SJCRH30 (cell line): ENCODE measurements at places on chromosomes 6 and 20. TPM values are rescaled to one million over a fixed set of nuclear protein-coding genes. Genes with fewer than 3 reads are reported as not detected.
A peak's percentile ranks its signal among the peaks of the same experiment; 100 is the strongest.

DNA sequence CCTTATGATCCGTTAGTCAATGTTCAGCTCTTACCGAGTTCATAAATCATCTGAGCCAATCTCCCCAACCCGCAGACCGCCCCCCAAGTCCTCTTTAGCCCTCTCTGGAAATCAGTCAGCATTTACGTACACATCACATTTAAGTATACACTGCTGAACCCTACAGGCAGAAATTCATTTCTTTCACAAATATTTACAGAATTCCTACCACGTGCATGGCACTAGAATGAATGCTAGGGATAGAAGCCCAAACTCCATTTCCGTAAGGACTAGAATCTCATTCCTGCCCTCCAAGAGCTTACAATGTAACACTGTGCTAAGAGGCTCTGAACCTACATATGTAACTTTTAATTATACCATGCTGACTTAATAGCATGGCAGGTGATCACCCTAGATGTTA is 1.8 kb downstream of the OSER1 start:
- peaks cover 11% of the 10 kb centered on the region for H3K36me3 ChIP-seq
- H3K4me3 ChIP-seq = peak overlapping the region; percentile 89
- H3K27ac ChIP-seq = no peak overlapping the region
- no peaks in the 10 kb centered on the region for H3K27me3 ChIP-seq
- DNase-seq = no peak

- no peak for DNase-seq
- no peak overlapping the region for H3K27ac ChIP-seq
- peaks cover 12% of the 10 kb centered on the region for H3K27me3 ChIP-seq
- no peaks in the 10 kb centered on the region for H3K4me1 ChIP-seq
- no peaks in the 10 kb centered on the region for H3K36me3 ChIP-seq
- no peak overlapping the region for H3K4me3 ChIP-seq
Measured at GRCh38 chr6:168735268-168735949, 294.4 kb downstream of the SMOC2 start.

DNA sequence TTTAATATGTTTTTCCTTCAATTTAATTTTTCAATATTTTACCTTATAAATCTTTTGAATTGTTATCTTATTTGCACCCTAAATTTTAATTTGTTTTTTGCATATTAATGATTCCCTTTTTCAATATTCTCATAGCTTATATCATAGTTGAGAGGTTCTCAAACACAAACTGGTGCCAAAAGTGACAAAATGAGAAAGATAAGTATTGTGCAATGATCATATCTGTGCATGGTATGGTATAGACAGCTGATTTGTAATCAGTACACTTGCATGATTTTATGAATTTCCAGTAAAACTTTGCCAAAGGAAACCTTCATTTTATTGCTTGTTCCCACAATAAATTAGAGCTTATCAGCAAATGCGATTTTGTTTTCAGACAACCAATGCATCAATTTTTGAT is 161.0 kb upstream of the HDAC2 start:
- H3K27ac ChIP-seq = no peak overlapping the region
- H3K27me3 ChIP-seq = no peaks in the 10 kb centered on the region
- H3K4me3 ChIP-seq = no peak overlapping the region
- DNase-seq = no peak
- H3K36me3 ChIP-seq = no peaks in the 10 kb centered on the region

DNA sequence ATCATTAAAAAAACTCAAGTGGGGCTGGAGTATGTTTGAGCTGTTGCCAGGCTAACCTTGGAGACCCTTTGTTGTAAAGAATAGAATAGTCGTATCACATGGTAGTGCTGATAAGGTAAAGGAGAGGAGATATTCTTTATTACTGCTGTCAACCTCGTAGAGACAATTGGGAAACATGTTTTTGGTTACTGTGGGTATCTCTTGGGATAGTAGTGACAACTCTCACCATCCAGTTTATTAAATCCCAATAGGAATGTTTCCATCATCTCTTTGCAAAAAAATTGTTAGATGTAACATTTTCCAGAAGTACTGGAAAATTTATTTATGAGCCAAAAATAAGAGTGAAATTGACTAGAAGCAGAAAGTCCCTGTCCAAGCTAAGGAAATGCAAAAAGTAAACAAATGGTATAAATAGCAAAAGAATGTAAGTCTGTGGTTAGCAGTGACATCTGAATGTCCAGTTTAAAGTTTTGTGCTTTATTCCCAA is 829.3 kb upstream of the CITED2 start:
- H3K27ac ChIP-seq = no peak overlapping the region
- peaks cover 15% of the 10 kb centered on the region for H3K4me1 ChIP-seq
- no peak overlapping the region for H3K4me3 ChIP-seq
- H3K36me3 ChIP-seq = no peaks in the 10 kb centered on the region

- H3K27ac ChIP-seq = no peak overlapping the region
- H3K27me3 ChIP-seq = no peaks in the 10 kb centered on the region
- peaks cover 9% of the 10 kb centered on the region for H3K36me3 ChIP-seq
- peaks cover 34% of the 10 kb centered on the region for H3K4me1 ChIP-seq
Measured at GRCh38 chr20:41047975-41048305, 19.3 kb downstream of the TOP1 start.

DNA sequence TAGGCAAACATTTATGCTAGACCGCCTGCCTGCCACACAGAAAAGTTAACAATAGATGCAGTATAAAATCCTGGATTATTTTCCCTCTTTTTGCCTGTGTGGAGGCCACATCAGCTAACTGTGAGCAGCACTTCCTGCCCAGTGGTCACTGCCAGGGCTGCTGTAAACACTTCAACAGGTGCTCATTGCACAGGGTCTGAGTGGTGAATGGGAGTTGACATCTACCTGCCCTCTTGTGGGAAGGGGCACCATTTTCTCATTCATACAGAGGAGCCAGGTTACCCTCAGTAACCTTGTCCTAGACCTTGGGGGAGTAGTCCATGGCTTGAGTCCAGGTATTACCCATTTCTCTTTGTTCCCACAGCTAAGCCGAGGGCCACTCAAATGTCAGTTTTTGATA is 235.3 kb downstream of the TMEM242 start:
- peaks cover 4% of the 10 kb centered on the region for H3K36me3 ChIP-seq
- no peak overlapping the region for H3K4me3 ChIP-seq
- H3K4me1 ChIP-seq = peaks cover 13% of the 10 kb centered on the region
- peak; percentile 10 for DNase-seq

DNA sequence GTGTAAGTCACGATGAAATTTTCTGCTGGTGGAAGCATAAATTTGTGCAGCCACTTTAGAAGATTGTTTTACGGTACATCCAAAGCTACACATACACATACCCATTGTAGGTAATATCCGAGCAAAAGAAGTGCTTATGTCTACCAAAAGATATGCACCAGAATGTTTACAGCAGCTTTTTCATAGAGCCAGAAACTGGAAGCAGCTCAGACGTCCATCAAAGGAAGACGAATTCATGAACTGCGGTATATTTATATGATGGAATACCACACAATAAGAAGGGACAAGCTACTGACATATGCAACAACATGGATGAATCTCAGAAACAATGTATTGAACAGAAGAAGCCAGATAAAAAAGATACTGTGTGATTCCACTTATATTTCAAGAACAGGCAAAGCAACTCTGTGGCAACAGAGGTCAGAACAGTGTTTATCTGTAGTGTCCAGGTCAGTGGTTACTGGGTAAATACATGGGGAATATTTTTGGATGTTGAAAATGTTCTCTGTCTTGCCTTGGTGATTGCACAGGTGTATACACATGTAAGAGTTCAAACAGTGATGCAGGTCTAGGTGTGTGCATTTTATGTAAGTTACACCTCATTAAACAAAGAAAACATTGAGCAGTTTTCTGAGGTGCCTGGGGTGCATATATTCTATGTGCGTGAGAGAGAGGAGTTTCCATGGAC is 51.9 kb upstream of the EXOC2 start:
- H3K27ac ChIP-seq = no peak overlapping the region
- no peak for DNase-seq
- H3K4me3 ChIP-seq = no peak overlapping the region
- H3K4me1 ChIP-seq = no peaks in the 10 kb centered on the region
- H3K27me3 ChIP-seq = no peaks in the 10 kb centered on the region
- H3K36me3 ChIP-seq = no peaks in the 10 kb centered on the region

GRCh38 chr20:63027922-63028389 is 21.2 kb upstream of the BHLHE23 start:
- peaks cover 60% of the 10 kb centered on the region for H3K27me3 ChIP-seq
- no peaks in the 10 kb centered on the region for H3K36me3 ChIP-seq
- H3K4me1 ChIP-seq = no peaks in the 10 kb centered on the region; the same call in 1 of the 2 replicates
- H3K4me3 ChIP-seq = no peak overlapping the region
- no peak overlapping the region for H3K27ac ChIP-seq

DNA sequence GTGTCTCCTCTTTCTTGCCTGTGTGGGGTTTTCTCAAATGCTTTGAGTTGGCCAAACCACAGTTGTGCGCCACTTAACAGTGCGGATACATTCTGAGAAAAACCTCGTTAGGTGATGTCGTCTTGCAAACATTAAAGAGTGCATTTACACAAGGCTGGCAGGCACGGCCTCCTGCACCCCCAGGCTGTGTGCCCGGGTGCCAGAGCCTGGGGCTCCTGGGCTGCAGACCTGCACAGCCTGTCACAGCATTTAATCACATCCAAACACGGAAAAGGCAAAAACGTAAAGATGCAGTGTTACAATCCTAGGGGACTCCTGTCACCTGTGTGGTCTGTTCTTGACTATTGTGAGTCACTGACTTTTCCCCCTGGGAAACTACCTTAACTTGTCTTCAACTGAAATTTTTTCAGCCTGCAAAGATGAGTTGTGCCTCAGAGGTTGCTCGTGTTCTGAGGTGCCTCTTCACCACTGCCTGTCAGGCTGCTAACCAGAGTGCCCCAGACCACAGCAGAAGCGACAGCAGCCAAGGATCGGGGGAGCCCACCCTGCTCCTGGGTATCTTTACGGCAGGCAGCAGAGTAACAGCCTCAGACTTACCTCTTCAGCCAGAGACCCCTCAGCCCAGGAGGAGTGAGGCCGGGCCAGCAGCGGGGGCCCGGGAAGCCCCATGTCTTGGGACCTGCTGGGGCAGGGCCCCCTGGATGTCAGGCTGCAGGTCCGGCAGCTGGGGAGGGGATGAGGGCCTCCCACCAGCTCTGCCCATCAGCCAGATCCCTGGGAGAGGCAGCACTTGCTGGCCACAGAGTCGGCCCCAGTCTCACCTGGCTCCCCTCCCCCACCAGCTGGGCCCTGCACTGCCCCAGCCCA is 683 bp upstream of the C20orf204 start:
- peaks cover under 1% of the 10 kb centered on the region; the same call in 1 of the 2 replicates for H3K27me3 ChIP-seq
- H3K4me3 ChIP-seq = no peak overlapping the region
- H3K27ac ChIP-seq = no peak overlapping the region
- peaks cover 29% of the 10 kb centered on the region for H3K36me3 ChIP-seq
- peaks cover 32% of the 10 kb centered on the region for H3K4me1 ChIP-seq

GRCh38 chr20:63320041-63320511 is 27.1 kb downstream of the COL20A1 start:
- no peak overlapping the region for H3K27ac ChIP-seq
- peaks cover 62% of the 10 kb centered on the region for H3K27me3 ChIP-seq
- no peak for DNase-seq
- H3K4me1 ChIP-seq = no peaks in the 10 kb centered on the region
- H3K4me3 ChIP-seq = no peak overlapping the region

DNA sequence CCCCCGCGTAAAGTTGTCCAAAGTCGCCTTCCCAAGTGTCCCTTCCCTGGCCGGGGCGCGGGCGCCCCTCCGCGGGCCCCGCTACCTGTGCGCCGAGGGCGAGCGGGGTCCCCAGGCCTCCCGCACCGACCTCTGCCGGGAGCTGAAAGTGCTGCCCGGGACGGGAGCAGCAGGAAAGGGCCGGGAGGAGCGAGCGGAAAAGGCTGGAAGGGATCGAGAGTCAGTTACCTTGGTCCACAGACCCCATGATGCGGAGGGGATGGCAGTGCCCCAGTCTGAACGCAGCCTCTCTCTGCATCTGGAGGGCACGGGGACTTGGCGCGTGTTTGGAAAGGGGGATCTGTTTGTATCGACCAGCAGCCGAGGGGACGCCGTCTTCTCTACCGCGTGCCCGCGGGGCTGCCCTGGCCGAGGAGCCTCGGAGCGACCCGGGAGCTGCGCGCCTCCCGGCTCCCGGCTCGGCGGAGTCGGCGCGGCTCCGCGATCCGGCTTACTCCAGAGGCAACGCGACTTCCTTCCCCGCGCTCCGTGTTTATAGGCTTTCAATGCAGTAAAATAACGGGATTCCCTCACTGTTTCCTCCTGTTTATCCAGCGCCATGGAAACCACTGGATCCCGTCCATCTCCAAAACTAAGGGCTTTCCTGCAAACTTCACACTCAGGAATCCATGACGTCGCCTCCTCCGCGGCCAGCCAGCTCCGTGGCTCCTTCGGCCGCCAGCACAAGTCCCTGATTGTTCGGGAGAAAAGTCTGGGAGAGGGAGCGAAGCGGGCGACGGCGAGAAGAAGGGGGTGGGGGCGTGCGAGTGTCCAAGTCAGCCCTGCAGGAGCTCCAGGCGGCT is 20.0 kb upstream of the NFATC2 start:
- peaks cover 45% of the 10 kb centered on the region for H3K27me3 ChIP-seq
- H3K36me3 ChIP-seq = no peaks in the 10 kb centered on the region
- H3K27ac ChIP-seq = no peak overlapping the region
- H3K4me1 ChIP-seq = no peaks in the 10 kb centered on the region

DNA sequence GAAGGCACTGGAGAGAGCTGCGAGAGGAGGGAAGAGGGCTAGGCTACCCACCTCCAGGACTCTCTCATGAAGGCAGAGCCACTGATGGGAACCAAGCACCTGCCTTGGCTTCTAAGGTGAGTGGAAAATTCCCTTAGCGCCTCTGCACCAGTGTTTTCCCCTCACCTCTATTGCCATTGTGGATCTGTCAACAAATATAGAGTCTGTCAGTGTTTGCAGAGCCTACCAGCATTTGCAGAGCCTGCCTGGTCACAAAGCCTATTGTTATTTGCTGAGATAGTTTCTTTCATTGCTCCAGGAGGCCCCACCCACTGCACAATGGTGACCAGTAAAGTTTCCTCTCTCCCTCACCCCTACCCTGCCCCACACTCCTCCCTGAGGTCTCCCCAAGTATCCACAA is 141.9 kb downstream of the MRPL14 start:
- no peak overlapping the region for H3K27ac ChIP-seq
- peaks cover 10% of the 10 kb centered on the region for H3K4me1 ChIP-seq
- no peak for DNase-seq
- H3K4me3 ChIP-seq = no peak overlapping the region

DNA sequence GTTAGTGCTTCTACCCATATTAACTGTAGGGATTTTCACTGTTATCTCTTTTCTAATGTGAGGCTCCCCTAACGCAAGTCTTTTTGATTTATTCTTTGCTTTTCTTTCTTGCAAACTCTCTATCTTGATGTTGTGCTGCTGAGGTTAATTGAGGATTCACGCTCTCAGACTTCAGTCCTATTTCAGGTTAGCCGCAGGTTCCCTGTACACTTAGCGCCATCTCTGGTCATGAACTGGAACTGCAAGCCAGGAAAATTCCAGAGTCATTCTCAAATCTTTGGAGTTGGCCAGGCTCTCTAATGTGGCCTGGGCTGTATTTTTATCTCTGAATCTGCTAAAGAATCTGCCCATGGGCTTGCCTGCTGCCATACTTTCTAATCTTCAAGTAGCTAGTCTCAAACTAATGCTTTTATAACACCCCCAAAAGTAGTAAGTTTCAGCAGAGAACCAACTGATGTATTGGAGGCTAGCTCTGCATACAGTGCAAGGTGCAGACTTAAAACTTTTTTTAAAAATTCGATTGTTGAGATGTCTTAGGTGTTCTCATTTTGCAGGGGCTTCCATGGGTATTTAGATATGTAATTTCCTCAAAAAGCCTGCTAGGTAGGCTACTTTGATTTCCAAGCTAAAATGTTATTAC is 91.1 kb upstream of the OPRM1 start:
- no peaks in the 10 kb centered on the region for H3K4me1 ChIP-seq
- H3K27ac ChIP-seq = no peak overlapping the region
- H3K27me3 ChIP-seq = 0 out of 2 replicates have a peak, but pooled peaks cover 3% of the 10 kb centered on the region
- DNase-seq = peak; percentile 17

- no peak overlapping the region for H3K4me3 ChIP-seq
- H3K36me3 ChIP-seq = no peaks in the 10 kb centered on the region
- peaks cover 19% of the 10 kb centered on the region for H3K4me1 ChIP-seq
- H3K27me3 ChIP-seq = no peaks in the 10 kb centered on the region
Measured at GRCh38 chr6:139591075-139591865, 216.8 kb upstream of the CITED2 start.

Gene ANKEF1
- total RNA-seq = not detected in 2 replicates

Gene MCHR2
- not detected in 2 replicates for total RNA-seq

Gene CALHM5
- total RNA-seq = 2.4 and 2.6 TPM in 2 replicates

Gene CST2
- total RNA-seq = not detected in 2 replicates
